ENCODE measurements at places on chromosomes 3 and 15. TPM values are rescaled to one million over a fixed set of nuclear protein-coding genes. Genes with fewer than 3 reads are reported as not detected.

The GRAMD2A gene
- polyA plus RNA-seq = 0.32 TPM

DNA sequence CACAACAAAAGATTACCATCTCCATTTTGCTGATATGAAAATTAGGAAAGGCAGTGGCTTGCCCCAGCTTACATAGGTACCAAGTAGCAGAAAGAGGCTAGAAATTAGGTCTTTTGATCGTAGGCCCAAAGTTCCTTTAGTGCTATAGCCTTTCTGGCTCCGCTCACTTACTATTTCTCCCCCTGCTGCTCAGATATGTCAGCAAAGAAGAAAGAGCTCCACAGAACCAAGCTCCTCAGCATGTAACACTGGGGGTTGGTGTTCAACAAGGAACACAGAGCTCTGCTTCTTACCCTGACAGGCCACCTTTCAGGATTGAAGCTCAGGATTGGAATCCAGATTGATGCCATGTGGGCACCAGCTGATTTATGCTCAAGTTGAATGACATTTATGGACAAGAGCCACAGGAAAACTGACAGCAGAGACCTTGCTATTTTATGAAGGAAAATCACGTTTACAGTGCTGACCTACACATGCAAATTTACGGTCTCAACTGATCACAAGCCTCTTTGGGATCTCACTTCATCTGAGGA is 6.1 kb upstream of the IL12A start:
- no peak for DNase-seq

GRCh38 chr3:194579091-194579606 is 54.1 kb downstream of the TMEM44 start:
- DNase-seq = no peak

DNA sequence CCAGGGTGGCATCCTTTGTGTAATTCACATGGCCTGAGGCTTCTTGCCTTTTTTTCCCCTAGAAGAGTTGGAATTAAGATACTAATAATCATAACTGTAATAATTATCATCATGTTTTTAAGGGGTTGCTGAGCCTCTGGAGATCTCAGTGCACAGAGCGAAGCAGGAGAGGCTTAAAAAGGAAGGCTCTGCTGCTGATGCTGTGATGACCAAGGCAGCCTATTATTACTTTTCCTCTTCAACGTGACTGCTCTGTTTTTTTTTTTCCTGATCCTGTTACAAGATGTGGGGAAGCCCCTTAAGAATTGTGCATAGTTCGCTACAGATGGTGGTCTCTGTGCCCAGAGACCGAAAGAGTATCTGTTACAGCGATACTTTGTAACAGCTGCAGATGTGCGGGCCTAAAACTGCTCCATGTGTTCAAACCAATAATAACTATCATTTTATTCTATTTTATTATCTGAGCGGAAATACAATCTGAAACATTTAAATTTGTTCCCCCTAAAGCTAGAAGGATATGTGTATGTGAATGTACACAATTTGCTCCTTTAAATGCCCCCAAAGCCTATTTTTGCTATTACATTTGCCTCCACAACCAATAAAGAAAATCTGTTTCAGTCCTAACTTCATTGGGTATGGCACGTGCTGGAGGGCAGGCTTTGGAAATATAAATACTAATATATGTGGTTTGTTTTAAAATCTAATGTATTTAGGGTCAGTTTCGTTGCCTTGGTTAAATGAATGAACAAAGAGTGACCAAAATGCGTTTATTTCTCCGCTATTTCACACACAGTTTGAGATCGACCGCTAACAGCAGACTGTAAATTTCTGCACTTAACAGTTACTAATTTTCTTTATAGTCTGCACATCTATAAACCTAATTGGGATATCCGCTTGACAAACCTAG is 4.6 kb downstream of the SHOX2 start:
- no peak for DNase-seq

- no peak for DNase-seq
Measured at GRCh38 chr15:65055201-65055870, 10.1 kb downstream of the SLC51B start.

The LRRC31 gene
- polyA plus RNA-seq = not detected

- DNase-seq = no peak
Measured at GRCh38 chr3:176969506-176969905, 227.8 kb downstream of the TBL1XR1 start.

GRCh38 chr3:48700731-48701405 is 15.2 kb upstream of the NCKIPSD start:
- no peak for DNase-seq

DNA sequence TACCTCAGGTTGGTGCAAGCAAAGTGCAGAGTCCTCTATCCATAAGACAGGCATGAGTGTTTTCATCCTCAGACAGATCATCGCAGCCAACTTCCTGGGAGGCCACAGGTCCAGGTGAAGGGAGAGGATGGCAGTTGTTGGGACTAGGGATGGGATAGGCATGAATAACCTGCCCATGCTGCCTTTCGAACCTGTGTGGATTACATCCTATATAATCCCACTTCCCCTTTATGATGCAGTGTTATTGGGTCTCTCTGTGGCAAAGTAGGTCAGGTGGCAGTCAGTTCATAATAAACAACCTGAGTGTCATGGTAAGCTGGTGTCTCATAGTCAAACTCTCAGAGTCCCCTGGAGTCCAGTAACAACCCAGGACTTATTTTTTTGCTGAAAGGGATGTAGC is 40.4 kb downstream of the CCR3 start:
- DNase-seq = no peak

The EFCC1 gene
- polyA plus RNA-seq = 0.27 TPM

The RMDN3 gene
- 19.5 TPM for polyA plus RNA-seq

- DNase-seq = no peak
Measured at GRCh38 chr15:68415501-68416157, 16.3 kb downstream of the ITGA11 start.

The CPA3 gene
- polyA plus RNA-seq = not detected

The GOLIM4 gene
- polyA plus RNA-seq = 27.9 TPM

GRCh38 chr15:81170511-81170910 is 26.2 kb upstream of the IL16 start:
- DNase-seq = no peak

GRCh38 chr15:36596915-36597314 is 17.5 kb downstream of the CDIN1 start:
- DNase-seq = no peak

GRCh38 chr3:193906849-193907410 is 229.0 kb upstream of the HES1 start:
- no peak for DNase-seq

DNA sequence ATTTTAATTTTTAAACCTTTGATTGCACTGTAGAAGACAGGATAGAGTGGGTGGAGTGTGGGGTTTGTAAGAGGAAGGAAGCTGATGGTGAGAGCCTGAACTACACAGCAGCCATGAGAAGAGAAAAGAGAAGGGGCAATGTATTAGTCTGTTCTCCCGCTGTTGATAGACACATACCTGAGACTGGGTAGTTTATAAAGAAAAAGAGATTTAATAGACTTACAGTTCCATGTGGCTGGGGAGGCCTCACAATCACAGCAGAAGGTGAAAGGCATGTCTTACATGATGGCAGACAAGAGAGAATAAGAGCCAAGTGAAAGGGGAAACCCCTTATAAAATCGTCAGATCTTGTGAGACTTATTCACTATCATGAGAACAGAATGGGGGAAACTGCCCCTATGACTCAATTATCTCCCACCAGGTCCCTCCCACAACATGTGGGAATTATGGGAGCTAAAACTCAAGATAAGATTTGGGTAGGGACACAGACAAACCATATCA is 37.3 kb downstream of the STARD5 start:
- no peak for DNase-seq

- DNase-seq = peak; percentile 90
Measured at GRCh38 chr3:102089904-102090720, 240.8 kb downstream of the NFKBIZ start.

DNA sequence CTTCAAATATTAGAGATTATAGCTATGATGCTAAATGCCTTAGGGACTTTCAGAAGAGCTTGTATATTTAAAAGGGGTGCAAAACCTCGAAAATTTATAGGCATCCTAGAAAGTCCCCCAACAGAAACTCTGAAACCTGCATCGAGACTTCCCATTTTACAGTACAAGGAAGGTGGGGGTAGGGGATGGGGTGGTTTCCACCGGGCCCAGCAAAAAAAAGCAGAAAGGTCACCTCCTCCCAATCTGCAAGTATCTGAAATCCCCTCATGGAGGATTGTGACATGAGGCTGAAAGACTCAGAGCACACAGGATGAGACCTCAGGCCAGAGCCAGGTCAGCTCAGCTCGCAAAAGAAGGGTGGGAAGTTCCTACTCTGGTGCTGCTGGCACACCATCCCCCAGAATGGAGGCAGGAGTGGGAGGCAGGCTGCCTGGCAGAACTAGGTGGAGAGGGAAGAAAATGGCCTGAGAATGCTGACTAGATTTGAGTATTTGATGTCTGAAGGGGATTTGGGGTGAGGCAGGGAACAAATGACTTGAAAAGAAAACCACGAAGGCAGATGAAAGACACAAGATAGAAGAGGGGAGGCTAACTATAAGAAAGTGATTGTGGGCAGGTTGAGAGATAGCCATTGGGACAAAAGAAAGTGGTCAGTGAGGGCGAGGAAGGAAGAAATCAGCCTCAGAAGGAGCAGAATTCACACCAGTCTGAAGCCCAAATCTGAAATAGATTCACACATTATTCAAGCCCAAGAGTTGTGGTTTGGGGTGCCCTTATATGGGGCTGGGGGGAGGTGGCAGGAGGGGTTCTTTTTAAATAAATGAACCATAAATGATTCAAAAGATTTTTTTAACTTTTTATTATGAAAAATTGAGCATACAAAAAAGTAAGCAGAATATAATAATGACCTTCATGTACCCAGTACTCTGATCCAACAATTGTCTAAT is 22.5 kb upstream of the TSC22D2 start:
- no peak for DNase-seq

- DNase-seq = no peak
Measured at GRCh38 chr3:134696155-134696554, 45.3 kb upstream of the KY start.

GRCh38 chr15:84079885-84080777 is 155.4 kb upstream of the GOLGA6L4 start:
- DNase-seq = no peak

The MEX3B gene
- 6.3 TPM for polyA plus RNA-seq

The NECTIN3 gene
- polyA plus RNA-seq = 71.9 TPM

GRCh38 chr3:64612082-64612860 is 75.5 kb downstream of the ADAMTS9 start:
- DNase-seq = no peak

GRCh38 chr3:136270179-136270578 is 20.0 kb downstream of the PCCB start:
- no peak for DNase-seq

- DNase-seq = no peak
Measured at GRCh38 chr3:89808680-89809197, 701.3 kb downstream of the EPHA3 start.

GRCh38 chr3:182920515-182921084 is 59.7 kb downstream of the DCUN1D1 start:
- no peak for DNase-seq

The EXD1 gene
- not detected for polyA plus RNA-seq

The COL8A1 gene
- polyA plus RNA-seq = 147 TPM

The C3orf85 gene
- not detected for polyA plus RNA-seq

DNA sequence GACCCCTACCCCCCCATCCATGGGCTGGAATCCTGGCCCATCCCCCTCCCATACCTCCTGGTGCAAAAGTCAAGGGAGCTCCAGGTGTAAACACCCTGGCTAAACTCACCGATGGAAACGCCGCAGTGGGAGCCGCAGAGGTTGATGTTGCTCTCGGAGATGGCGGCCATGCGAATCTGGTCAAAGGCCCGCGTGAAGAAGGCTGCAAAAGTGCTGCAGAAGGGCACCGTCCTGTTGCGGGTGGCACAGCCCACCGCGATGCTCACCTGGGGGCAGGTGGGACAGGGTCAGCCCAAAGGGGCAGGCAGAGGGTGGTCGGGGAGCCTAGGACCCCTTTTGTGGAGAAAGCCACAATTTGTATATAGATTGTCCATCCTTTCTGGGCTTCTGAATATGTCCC is 26.7 kb downstream of the TKT start:
- no peak for DNase-seq

DNA sequence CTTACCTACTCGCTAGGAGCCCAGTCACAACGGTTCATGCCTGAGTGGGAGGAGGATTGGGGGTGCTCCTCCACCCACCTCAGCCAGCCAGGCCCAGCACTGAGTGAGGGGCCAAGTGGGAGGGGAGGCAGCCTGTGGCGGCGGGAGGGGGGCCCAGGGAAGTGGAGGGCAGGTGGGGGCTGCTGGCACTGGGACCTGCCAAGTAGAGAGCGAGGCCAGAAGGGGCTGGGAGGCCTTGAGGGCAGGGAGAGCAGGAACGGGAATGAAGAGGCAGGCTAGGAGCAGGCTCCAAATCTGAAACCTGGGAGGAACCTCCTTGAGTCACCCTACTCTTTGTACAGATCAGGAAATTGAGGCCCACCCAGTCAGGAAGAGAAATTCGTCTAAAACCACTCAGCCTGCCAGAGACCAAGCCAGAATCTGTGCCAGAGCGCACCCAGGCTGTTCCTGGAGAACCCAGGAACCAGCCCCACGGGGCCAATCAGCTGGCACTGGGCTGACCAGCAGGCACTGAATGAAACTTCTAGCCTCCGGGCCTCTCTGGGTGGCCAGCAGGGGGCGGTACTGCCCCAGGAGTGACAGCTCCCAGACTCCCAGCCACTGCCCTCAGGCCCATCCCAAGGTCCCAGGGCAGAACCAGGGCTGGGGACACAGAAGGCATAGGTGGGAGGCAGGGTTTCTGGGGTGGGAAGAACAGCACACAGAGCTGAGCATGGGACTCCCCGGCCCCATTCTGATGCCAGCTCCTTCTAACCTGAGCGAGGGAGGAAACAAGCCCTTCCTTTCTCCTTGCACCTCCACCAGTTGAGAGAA is 14.8 kb upstream of the CYP11A1 start:
- DNase-seq = no peak

DNA sequence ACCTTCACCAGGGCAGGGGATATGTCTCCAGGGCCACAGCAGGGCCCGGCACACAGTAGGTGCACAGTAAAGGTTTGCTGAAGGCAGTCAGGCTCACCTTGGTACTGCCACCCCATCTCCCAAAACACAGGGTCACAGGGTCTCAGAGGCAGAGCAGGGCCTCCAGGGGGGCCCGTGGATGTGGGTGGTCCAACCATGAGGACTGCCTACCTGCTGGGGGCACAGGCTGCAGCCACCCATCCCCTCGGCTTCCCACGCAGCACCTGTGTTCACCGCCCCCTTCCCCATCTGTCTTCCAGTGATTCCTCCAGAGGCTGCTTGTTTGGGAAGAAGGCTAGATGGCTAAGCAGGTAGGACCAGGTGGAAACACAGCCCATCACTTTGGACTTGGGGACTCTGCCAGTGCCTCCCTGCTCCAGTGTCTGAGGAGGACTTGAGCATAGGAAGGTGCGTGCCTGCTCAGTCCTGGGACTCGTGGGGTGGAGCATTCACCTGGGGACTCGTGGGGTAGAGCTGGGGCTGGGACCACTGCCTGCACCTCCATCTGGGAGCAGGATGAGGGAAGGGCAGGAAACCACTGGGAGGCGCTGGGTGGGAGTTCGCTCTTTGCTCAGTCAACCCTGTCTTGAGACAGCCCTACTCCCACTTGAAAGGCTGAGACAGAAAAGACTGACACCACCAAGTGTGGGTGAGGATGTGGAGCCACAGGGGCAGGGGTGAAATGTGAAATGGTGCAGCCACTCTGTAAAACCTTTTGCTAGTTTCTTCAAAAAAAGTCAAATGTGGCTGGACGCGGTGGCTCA is 18.8 kb upstream of the PLXND1 start:
- no peak for DNase-seq

The AGTR1 gene
- polyA plus RNA-seq = 0.20 TPM

Measured in AG04450 (cell line).